ENCODE measurements at places on chromosomes 3 and 15. TPM values are rescaled to one million over a fixed set of nuclear protein-coding genes. Genes with fewer than 3 reads are reported as not detected.

DNA sequence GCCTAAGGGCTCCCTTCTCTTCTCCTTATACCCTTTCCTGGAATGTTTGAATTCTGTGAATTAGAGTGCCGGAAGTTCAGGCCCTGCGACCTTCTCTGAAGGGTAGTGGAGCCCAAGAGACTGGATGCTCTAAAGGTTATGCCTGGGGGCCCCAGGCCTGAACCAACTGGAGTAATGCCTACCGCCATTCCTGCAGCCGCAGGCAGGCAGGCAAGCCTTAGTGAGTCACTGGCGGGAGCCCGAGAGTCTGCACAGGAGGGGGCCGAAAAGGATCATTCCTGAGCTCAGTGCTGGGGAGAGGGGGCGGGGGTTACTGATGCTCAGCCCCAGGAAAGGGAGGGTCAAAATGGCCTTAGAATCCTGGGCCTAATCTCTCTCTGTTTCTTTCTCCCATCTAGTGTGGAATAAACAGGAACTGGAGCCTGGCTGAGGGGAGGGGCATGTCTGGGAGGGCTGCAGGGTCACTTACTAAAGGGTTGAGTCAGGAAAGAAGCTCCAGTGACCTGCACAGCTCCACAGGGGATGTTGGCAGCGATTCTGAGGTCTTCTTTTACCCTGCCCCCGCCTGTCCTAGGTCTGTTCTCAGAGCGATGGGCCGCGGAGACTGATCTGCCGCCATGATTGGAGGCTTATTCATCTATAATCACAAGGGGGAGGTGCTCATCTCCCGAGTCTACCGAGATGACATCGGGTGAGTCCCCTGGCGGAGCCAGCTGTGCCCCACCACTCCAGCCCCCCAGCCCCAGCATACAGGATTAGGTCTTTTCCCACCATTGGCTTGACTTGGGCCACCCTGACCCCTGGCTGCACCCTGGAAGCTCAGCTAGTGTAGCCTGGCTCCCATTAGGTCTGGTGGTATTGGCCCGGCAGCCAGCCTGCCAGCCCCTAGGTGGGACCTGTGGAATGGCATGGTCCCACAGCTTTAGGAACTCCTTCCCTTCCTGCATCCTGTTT is 2.0 kb downstream of the AP2M1 start:
- DNase-seq: no peak

The EFCC1 gene
- total RNA-seq: 9.1 TPM

GRCh38 chr3:67384760-67385397 is 269.5 kb downstream of the SUCLG2 start:
- no peak for DNase-seq

- no peak for DNase-seq
Observed at GRCh38 chr15:70063980-70064379, 33.7 kb downstream of the TLE3 start.

DNA sequence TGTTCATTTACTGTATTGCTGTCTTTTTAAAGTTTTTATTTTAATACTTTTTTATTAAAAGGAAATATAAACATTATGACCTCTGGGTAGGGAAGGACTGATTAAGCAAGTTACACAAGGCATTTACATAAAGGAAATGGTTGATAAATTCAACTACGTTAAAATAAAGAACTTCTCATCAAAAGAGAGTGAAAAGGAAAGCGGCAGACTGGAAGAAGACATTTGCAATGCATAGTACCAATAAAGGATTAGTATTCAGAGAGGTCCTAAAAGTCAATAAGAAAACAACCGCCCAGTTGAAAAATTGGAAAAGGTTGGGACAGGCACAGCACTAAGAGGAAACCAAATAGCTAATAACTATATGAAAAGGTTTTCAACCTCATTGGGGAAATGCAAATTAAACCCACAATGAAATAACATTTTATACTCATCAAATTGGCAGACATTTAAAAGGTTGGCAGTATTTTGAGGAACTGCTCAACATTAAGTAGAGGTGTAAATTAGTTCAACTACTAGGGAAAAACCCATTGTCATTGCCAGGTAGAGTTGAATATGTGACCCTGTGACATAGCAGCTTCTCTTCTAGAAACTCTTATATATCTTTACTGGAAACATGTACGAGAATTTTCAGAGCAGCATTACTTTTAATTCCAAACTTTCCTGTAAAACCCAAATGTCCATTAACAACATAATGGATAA is 9.5 kb downstream of the PDE8A start:
- no peak for DNase-seq

GRCh38 chr3:44136421-44136820 is 105.3 kb upstream of the TOPAZ1 start:
- DNase-seq: no peak

DNA sequence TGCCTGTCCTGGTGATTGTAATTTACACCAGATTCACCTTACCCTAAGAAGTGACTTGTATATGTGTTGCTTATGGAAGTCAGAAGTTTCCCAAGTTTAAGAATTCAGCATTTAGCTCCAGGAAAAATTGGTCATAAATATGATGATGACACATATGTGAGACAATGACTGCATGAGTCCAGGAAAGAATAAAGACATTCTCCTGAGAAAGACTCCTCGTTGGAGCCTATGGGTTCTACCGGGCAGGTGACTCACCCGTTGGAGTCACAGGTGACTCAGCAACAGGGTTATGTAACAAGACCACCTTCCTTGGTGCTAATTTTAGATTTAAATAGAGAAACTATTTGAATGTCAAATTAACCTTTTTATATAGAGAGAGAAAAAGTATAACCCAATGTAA is 662.4 kb downstream of the FHIT start:
- DNase-seq: no peak

- no peak for DNase-seq
Observed at GRCh38 chr3:152325136-152325535, 56.4 kb downstream of the MBNL1 start.

DNA sequence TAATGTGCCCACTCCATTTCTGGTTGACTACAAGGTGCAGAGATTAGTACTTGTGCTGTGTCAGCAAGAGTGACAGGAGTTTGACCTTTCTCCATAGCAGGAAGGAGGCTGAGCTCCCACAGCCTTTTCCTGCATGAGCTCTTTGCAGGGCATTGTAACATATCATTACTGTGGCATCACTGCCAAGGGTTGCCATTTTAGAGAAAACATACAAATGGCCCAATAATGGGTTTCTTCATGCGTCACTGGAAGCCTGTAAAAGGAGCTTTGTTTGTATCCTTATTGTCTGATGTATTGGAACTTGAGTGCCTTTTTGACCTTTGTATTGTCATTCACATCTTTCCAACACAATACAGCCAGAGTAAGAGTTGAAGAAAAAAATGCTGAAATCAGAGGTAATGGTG is 323.0 kb upstream of the CDIN1 start:
- DNase-seq: no peak

The LRRC34 gene
- 2.0 TPM for total RNA-seq

- no peak for DNase-seq
Observed at GRCh38 chr15:101579631-101580163, 72.5 kb downstream of the TM2D3 start.

The SLC9A9 gene
- 13.4 TPM for total RNA-seq

DNA sequence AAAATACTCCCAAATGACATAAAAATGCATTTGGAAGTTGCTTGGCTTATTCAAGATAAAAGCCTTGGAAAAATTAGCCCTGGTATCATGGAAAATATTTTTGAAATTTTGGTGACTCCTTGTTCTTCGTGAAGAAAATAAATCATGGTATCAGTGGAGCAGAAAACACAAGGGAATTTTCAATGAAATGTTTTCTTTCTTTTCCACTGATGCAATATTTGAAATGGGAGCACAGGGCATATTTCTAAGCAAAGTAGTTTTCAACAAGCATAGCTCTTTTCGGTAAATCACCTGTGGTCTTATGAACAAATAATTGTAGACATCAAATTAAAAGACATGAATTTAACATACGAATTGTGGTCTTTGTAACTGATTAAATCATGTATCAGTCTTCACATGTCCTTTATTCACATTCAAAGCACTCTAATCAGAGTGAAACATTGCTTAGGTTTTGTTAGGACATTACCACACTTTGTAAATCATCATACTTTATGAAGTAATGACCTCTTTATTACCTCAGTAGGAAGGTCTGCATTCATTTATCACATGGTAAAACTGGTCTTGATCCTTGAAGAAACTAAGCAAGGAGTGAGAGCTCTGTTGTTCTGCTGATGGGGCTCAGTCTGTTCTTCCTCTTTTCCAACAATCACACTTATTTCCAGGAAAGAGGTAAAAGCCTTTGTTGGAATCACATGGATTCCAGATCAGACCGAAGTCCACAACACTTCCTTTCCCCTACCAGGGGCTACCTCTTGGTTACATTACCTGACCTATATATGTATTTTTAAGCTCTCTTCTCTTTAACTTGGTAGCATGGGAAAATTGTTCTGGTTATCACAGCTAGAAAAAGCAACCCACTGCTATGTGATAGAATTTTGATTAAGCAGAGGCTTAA is 413.5 kb upstream of the THBS1 start:
- DNase-seq: no peak

DNA sequence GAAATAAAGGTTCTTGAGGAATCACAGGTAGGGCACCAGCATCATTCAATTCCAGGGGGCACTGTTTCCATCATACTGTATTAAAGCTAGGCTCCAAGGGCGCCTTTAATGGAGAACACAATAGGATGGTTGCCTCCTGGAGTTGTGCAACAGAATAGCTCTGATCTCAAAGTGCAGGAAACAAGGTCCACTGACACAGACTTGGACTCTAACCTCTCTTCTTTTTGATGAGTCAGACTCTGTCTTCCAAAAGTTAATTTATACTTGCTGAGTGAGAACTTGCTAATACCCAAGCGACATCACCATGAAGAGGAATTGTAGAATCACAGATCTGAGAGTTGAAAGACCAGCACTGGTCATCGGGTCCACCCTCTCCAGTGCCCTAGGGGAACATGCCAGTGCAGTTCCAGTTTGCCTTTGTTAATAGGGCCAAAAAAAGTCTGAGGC is 94.4 kb upstream of the PHLDB2 start:
- DNase-seq: no peak

The CMTM7 gene
- 8.3 TPM for total RNA-seq

- peak; percentile 75 for DNase-seq
Observed at GRCh38 chr3:187011915-187012314, 81.6 kb downstream of the ST6GAL1 start.

DNA sequence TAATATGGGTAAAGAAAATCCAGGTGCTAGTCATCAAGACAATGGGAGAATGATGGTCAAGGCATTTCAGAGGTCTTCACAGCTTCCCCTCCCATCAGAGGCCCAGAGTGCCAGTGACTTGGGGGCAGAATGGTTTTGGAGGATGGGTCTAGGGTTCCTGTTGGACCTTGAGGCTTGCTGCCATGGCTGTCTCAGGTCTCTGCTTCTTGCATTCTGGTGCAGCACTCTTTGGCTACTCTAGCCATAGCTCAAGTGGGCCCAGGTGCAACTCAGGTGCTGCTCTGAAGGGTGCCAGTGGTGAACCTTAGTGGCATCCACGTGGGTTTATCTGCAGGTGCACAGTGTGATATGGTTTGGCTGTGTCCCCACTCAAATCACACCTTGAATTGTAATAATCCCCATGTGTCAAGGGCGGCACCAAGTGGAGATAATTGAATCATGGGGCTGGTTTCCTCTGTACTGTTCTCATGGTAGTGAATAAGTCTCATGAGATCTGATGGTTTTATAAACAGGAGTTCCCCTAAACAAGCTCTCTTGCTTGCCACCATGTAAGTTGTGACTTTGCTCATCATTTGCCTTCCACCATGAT is 48.5 kb upstream of the PEX5L start:
- no peak for DNase-seq

GRCh38 chr15:89665449-89666181 is 10.3 kb upstream of the KIF7 start:
- DNase-seq: no peak

The EIF5A2 gene
- total RNA-seq: 7.9 TPM

The CLDN18 gene
- total RNA-seq: 0.40 TPM

GRCh38 chr15:40446144-40446543 is 5.4 kb downstream of the BAHD1 start:
- no peak for DNase-seq

DNA sequence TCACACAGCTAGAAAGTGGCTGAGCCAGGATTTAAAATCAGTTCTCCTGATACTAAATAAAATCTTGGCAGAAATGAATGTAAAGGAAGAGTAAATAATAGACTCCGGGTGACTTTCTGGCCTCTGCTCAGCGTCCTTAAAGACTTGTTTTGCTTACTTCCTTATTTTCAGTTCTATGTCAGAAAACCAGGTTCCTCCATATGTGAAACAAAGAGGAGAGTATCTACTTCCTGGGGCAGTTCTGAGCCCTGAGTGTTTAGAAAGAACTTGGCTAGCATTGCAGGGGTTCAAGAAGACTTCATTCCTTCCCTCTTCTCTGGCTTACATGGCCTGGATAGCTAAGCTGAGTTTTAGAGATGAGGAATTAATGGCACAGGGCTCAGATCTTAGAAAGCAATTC is 222.8 kb upstream of the TLE3 start:
- no peak for DNase-seq

GRCh38 chr15:25967116-25967515 is 104.0 kb upstream of the ATP10A start:
- DNase-seq: no peak

The GCNT3 gene
- not detected for total RNA-seq

GRCh38 chr3:72919520-72919919 is 31.7 kb downstream of the GXYLT2 start:
- DNase-seq: no peak

DNA sequence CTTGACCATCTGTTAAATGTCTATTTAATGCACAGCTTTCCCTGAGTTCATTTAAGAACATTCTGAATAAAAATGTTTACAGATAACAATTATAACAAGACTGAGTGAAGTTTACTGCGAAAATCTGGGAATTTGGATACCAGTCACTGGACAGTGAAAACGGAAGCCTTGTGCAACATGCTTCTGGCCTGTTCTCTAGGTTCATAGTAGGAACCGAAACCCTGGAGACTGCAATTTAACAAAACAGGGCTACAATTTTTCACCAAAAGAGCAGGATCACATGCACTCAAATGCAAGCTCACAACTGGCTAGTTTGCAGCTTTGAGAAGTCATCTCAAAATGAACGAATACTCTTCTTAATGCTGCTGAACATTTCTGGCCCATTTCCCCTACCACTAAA is 435.9 kb downstream of the NR2F2 start:
- no peak for DNase-seq

The MME gene
- total RNA-seq: 3.6 TPM

The GPR27 gene
- total RNA-seq: 2.5 TPM

DNA sequence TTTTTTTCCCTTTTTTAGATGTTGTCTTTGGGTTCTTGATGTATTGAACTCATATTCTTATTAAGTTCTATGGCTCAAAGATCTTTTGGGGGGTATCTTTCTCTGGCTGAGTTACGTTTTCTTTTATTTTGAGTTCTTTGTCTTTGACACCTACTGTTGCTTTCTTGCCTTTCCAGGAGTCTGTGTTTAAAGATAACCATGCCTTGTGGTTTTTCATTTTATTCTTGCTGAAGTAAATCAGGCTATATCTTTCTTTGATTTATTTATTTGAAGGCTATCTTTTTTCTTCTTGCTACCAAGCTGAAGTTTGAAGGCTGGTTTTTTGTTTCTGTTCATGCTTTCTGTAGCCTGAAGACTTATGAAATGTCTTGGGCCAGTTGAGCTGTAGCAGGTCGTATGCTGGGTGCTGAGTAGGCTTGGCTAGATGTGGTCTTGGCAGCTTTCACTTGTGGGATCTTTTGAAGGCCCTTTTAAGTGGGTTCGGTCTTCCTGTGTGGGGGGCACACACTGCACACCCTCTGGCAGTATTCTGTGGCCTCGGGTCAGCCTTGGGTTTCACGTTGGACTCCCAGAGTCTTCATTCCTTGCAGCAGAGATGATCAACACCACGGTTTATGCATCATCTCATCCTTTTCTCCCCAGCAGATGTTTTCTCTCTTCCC is 17.5 kb downstream of the SLCO3A1 start:
- no peak for DNase-seq

The TNNC1 gene
- total RNA-seq: 1.2 TPM

- DNase-seq: no peak
Observed at GRCh38 chr15:91849749-91850161, 3.8 kb upstream of the SLCO3A1 start.

Data from esophagus muscularis mucosa (tissue), 4 donors.